Stimulated activated CD4-positive, alpha-beta T cell treated with anti-CD3 and anti-CD28 coated beads, TNF-alpha, amount 100 ng/mL, for 48 hours (primary cell): ENCODE measurements at places on chromosomes 13 and 19.

- no peak for DNase-seq
Observed at GRCh38 chr13:33341861-33342452, 56.4 kb upstream of the STARD13 start.

GRCh38 chr19:18057557-18057956 is 29.2 kb downstream of the IL12RB1 start:
- DNase-seq: no peak

DNA sequence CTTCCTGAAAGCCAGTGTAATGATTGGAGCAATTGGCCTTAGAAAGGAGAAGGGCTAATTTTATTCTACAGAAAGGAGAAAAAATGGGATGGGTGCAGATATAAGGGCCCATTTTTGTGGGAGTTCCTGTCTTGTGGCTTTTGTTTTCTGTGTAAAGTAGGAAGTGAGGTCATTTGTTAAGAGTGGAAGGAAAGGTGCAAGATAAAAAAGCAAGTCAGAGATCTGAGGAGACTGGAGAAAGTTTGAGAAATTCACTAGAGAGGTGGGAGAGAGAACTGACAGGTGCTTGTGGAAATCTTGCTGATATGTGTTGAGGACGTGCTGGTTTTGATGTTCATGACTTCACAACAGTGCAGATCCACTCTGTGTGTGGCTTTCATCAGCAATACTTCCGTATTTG is 349.4 kb downstream of the DLEU7 start:
- no peak for DNase-seq

GRCh38 chr13:29059800-29060199 is 239.7 kb downstream of the MTUS2 start:
- no peak for DNase-seq
